ENCODE measurements at places on chromosomes 16 and 17.
A peak's percentile ranks its signal among the peaks of the same experiment; 100 is the strongest.

DNA sequence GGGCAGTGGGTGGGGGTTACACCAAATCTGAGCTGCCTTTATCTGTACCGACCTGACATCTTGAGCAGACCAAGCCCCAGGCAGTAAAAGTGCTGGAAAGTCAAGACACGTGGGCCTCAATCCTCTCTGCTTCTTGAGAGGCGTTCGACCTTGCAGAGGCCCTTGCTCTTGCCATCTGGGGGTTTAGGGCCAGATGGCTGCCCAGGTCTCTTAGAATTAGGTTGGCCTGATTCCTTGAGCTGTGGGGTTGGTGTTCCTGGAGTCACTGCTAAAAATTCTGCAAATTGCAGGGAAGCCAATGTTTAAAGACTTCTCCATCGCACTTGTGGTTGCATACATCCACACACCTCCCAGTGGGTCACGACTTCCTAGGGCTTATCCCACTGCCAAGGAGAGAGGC lies 238.2 kb upstream of the ASIC2 start:
- DNase-seq = no peak

DNA sequence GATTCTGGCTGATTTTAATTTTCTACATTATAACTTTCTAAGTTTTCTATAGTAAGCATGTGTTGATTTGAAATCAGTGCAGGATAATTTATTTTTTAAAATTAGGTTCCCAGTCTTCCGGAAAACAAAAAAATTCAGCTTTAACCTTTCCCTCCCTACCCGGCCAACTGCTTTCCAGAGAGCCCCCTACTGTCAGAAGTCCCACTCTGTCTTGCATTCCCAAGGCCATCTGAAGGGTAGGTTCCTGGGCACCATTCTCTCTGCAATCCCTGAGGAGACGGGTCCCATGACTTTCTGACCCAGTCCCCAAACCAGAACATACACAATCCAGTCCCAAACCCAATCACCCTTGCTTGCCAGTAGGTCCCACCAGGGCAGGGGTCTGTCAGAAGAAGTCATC lies 200.3 kb downstream of the CYLD start:
- no peak for DNase-seq

GRCh38 chr17:64599187-64599676 lies 62.9 kb downstream of the SMURF2 start:
- DNase-seq = no peak

- no peak for DNase-seq
Observed at GRCh38 chr17:74298778-74299177, 24.7 kb downstream of the DNAI2 start.

- DNase-seq = no peak
Observed at GRCh38 chr17:65415991-65416390, 145.5 kb downstream of the AXIN2 start.

DNA sequence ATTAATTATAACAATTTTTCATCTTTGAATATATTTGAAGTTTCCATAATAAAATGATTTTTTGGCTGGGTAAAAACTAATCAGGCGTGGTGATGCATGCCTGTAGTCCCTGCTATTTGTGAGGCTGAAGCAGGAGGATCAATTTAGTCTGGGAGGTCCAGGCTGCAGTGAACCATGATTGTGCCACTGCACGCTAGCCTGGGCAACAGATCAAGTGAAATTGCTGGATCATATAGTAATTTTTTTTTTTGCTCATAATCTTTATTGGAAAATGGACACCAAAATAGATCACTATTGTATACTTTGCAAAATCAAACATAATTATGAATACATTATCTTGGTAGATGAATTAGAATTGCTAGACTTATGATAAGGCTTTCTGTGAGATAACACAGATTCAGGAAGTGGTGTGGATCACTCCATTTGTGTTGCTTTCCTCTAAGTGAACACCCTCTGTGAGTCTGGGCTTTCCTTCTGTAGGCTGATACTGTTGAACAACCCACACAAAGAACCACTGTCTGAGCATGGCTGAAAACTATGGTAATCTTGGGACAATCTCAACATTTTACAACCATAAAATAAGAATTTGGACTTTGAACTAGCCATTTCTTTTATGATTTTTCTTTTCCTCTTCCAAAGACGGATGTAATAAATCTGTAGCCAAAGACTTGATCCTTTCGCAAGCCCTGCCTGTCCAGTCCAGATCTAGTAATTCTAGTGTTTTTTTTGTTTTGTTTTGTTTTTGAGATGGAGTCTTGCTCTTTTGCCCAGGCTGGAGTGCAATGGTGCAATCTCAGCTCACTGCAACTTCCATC lies 5.6 kb upstream of the ST3GAL2 start:
- DNase-seq = no peak

- DNase-seq = no peak
Observed at GRCh38 chr17:1693339-1693738, 8.7 kb upstream of the PRPF8 start.

DNA sequence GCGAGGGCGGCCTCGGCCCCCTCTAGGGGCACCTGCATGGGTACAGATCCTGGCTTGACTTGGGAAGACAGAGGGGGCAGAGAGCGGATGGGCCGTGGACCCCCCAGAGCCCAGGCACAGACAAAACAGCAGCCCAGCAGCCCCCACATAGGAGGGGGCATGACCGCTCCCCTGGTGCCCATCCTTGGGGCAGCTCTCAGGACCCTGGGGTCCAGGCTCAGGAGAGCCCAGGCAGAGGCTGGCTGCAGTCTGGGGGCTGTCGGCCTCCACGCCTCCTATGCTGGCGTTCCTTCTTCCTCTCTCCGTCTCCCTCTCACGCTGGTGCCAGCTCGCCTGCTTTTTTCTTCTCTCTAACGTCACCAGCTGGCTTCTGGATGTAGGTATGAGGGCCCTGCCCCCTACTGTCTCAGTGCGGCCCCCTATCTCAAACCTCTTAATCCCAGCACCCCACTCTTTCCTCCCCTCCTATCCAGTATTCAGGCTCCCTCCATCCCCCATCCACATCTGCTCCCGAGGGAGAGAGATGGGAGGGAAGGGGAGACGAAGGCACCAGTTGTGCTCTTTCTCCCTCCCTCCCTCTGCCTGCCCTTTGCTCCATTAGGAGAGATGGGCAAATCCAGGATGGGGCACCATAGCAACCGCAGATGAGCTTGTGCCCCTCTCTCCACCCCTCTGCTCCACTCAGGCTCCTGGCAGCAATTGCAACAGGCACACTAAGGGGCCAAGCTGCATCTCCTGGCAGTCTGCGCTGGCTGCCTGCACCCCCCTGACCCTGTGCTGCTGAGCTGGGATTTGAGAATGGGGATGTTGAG lies at the start of gene GPR179:
TSS of gene GPR179 (minus strand) at position 349 of the 812 bp plus-strand sequence. CDS start at position 182, 167 bp downstream.
- no peak for DNase-seq

DNA sequence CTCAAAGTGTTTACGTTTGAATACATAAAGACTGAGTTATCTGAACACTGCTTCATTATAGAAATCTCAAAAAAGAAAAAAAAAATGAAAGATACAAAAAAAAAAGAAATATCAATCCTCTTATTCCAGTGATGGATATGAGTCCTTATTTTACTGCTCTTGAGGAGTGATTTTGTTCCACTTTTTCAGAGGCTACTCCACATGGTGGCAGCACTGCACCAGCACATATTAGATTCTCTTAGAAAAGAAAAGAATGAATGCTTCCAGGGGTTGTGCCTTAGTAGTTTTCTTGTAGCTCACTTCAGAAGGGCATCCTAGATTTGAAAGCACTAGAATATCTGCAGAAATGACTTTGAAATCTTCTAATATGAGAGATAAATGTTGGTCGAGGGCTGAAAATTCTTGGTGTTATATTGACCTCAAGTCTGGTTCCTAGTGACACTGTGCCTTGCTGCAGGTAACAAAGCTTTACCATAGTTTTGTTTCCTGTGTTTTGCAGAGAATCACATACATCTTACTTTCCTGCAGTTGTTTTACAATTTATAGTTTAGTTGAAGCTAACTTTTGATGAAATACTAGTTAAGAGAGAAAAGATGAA lies 25.9 kb downstream of the AP2B1 start:
- no peak for DNase-seq

- no peak for DNase-seq
Observed at GRCh38 chr17:66564992-66565465, 262.6 kb downstream of the PRKCA start.

GRCh38 chr17:2067608-2068024 lies 12.7 kb downstream of the HIC1 start:
- DNase-seq = no peak

DNA sequence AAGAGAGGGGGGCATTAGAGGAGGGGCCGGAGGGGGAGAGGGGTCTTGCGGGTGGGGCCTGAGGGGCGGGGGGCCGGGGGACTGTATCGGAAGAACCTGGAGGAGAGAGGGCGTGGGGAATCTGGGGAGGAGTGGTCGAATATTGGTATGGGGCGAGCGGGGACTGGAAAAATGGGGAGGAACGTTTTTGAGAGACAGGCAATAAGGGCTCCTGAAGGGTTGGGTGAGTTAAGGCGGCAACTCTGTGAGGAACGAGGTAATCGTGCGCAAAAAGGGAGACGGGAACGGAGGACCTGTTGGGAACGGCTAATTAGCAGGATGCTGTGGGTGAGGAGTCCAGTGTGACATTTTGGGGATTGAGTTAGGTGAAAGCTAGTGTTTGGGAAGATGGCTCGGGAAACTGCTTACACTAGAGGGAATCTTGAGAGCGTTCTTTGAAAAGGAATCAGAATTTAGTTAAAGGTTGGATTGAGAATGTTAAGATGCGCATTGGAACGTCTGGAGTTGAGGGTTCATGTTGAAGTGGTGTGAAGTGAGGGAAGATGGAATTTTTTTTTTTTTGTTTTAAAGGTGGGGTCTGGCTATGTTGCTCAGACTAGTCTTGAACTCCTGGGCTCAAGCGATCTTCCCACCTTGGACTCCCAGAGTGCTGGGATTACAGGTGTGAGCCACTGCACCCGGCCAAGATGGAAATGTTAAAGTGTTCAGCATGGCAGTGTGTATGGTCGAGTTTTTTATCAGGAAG lies 662 bp downstream of the WIPF2 start:
- DNase-seq = no peak

- DNase-seq = no peak
Observed at GRCh38 chr17:46009681-46010596, 10.9 kb downstream of the STH start.

- DNase-seq = no peak
Observed at GRCh38 chr17:58002154-58002948, 4.7 kb downstream of the SRSF1 start.

- DNase-seq = peak; percentile 77
Observed at GRCh38 chr17:75109407-75110233, at the start of gene ARMC7. Gene ARMC7 (plus strand): TSS chr17:75109969. CDS start chr17:75110289, 320 bp downstream.

DNA sequence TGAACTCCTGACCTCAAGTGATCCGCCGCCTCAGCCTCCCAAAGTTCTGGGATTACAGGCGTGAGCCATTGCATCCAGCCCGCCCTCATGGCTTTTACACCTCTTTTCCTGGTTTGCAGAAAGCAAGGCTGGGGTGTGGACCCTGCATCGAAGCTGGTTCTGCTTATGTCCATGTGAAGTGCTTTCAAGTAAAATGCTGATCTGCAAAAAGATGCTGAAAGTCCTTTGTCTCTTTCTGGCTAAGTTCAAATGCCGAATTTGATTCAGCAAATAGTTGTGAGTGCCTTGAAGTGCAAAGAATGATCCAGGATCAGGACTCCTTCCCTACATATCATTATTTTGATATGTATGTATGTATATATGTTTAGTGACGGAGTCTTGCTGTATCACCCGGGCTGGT lies 17.1 kb downstream of the NAA60 start:
- no peak for DNase-seq
